ENCODE measurements at places on chromosomes 4 and X.

GRCh38 chr4:24489870-24490269 is 94.5 kb downstream of the DHX15 start:
- DNase-seq = no peak

GRCh38 chrX:67604979-67605703 is 61.3 kb downstream of the AR start:
- no peak for DNase-seq

GRCh38 chr4:136918772-136919171 is 613.5 kb downstream of the PCDH18 start:
- no peak for DNase-seq

DNA sequence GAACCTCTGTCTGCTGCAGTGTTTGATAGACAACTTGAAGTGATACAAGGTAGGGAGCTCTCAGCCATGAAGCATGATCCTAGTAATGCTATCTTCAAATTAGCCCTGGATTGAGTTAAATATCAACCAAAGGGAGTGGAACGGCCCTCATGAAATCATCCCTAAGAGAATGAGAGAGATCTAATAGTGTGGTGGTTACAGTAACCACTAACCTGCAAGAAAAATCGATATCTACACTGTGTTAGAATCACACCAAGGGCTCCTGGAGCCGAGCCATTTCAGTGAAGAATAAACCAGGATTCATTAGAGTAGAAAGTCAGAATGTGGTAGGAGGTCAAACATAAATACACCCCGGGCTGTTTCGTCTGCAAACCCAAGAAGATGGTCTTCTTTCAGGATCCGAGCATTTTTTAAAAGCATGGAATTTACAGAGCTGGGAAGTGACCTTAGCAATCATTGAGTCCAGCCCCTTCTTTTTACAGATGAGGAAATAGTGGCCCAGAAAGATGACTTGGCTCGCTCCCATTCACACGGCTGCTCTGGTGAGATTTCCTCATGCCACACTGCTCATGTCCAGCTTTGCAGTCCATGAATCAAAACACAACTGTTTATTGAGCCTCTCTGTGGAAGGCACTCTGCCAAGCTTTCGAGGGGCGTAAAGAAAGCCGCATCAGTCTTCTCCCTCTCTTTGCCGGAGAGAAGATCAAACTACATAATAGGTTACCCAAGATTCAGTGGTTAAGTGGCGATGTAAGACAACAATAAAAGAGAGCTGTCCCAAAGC is 5.5 kb upstream of the DCTD start:
- DNase-seq = no peak

GRCh38 chr4:153555730-153556434 is 89.7 kb downstream of the TMEM131L start:
- no peak for DNase-seq
